ENCODE measurements at places on chromosomes 12 and 14.
A peak's percentile ranks its signal among the peaks of the same experiment; 100 is the strongest.

DNA sequence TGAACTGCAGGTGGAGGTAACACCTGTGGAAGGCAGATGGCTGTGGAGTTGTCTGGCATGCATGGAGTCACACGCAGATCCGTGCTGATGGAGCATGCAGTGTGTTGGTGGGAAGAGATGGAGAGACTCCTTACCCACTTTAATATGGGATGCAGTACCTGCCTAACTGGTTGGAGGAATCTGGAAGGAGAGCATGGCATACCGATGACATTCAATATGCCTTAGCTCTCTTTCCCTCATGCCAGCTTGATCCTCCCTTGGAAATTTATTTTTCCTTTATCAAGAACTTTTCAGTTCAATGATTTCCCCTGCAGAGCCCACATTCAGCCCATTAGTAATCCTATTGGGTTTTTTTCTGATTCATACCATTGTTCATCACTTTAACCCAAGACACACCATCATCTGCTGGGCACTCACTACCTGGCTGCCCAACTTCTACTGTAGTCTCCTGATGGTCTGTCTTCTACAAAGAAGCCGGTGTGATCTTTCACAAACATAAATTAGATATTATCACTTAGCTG lies 25.9 kb upstream of the NR2C1 start:
- DNase-seq, result no peak

DNA sequence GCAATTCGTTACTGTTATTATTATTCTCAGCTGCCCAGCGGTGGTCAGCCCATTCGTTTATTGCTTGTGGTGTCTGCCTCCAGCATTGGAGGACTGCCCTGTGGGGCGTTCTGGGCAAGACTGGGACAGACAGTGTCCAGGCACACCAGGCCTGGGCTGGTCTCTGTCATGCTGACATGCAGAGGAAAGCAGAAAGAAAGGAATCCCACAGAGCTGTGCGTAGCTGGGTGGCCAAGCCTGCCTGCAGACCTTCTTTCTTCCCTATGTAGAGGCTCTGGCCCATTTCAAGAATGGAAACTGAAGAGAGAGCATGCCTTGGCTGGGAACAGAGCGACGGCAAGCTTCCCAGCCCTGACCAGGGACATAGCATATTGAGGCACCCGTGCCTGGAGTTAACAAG lies 525.3 kb upstream of the TBX3 start:
- DNase-seq, result no peak

GRCh38 chr12:94641283-94641682 lies 9.1 kb downstream of the TMCC3 start:
- no peak for DNase-seq

DNA sequence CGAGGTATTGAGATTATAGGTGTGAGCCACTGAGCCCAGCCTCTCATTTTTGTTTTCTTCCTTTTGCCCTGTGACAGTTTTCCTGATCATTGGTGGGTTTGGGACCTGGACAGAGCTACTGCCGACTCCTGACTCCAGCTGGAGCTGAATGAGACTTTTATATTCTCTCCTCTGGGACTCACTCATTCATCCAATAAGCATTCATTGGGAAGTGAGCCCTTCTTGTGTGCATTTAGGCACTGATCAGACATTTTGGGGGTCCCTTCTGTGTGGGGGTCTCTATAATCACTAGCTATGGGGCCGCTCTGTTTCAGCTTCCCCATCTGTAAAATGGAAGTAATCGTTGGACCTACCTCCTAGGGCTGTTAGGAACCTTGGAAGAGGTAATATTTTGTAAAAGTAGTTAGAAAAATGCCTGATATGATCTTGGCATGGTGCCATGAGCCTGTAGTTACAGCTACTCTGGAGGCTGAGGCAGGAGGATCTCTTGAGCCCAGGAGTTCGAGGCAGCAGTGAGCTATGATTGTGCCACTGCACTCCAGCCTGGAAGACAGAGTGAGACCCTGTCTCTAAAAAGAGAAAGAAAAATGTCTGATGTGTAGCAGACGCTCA lies 7.2 kb downstream of the SH2B3 start:
- peak; percentile 44 for DNase-seq

- no peak for DNase-seq
These were observed 38.8 kb upstream of the WSCD2 start for GRCh38 chr12:108090107-108090899.

DNA sequence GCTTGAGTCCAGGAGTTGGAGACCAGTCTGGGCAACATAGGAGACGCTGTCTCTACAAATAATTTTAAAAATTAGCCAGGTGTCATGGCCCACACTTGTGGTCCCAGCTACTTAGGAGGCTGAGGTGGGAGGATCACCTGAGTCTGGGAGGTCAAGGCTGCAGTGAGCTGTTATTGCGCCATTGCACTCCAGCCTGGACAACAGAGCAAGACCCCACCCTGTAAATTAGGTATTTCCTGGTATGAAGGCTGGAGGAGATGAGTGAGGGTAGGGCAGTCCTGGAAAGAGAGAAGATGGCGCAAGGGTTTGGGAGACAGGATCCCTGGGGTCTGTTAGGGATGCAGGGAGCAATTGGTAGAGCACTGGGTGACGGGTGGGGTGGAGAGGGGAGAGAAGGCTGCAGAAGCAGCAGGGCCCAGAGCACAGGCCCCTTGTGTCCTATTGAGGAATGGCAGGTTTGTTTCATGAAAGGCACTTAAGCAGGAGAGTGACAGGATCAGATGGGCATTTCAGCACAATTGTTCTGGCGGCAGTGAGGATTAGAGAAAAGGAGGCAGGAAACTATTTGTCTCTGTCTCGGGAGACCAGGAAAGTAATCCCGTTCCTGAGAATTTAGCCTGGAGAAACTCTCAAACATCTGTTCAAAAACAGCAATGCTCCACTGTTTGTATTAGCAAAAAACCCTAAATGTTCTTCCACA lies 47.2 kb upstream of the KTN1 start:
- no peak for DNase-seq

GRCh38 chr14:106879241-106879640 lies 1352.9 kb downstream of the TMEM121 start:
- DNase-seq, result no peak

DNA sequence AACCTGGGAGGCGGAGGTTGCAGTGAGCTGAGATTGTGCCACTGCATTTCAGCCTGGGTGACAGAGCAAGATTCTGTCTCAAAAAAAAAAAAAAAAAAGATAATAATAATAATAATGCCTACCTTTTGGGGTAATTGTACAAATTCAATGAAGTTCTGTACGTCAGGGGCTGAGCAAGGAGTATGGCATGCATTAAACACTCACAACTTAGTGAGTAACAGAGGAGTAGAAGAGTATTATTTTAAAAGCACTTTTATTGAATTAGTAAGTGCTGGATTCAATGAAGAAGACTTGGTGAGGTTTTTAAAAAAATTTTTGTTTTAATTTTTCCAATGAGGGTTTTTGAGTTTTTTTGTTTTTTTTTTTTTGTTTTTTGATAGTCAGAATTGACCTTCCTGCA lies 783.6 kb upstream of the TBX3 start:
- no peak for DNase-seq

- DNase-seq, result peak; percentile 52
These were observed 10.2 kb upstream of the BHLHE41 start for GRCh38 chr12:26135010-26135420.

GRCh38 chr14:28877923-28878322 lies 111.3 kb downstream of the FOXG1 start:
- DNase-seq, result no peak

DNA sequence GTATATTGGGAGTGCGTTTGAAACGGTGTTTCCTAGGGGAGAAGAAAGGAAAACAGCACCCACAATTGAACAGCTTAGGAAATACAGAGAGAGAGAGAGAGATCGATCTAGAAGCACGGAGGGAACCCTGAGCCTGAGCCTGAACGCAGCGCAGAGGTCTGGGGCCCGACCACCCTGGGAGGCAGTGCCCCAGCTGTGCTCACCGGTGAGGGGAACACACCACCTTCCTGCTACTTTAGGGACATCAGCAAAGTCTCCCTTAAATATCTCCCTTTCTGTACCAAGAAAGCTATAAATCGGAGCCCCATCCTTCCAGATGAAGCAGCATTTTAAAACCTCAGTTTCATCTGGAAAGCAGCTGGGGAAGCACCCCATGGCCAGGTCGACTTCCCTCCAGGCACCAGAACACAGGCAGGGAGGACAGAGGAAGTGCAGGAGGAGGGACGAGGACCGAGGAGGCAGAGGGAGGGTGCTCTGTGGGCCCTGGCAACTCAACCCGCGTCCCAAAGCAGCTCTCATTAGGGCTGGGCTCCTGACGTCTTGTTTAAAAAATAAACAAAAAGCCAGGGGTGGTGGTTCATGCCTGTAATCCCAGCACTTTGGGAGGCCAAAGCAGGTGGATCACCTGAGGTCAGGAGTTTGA lies 12.2 kb downstream of the RIMBP2 start:
- no peak for DNase-seq

GRCh38 chr14:87449016-87449415 lies 544.0 kb downstream of the GALC start:
- no peak for DNase-seq

DNA sequence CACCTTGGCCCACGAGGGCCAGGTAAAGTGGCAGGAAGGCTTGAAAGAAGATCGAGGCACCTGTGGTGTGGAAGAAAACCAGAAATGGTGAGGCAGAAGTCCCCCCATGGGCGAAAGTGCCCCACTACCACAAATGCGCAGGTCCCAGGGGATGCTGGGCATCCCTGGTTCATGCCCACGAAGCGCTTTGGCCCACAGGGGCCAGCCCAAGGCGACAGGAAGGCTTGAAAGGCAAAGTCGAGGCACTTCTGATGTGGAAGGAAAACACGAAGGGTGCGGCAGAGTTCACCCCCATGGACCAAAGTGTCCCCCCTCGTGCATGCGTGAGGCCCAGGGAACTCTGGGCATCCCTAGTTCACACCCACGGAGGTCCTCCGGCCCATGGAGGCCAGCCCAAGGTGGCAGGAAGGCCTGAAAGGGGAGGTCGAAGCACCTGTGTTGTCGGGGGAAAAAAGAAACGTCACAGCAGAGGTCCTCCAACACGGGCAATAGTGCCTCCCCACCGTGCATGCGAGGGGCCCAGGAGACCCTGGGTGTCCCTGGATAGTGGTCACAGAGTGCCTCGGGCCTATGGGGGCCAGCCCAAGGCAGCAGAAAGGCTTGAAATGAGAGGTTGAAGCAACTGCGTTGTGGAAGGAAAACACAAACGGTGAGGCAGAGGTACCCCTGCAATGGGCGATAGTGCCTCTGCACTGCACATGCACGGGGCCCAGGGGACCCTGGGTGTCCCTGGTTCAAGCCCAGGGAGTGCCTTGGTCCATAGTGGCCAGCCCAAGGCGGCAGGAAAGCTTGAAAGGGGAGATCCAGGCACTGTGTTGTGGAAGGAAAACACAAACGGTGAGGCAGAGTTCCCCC lies 373.9 kb downstream of the ALG10 start:
- DNase-seq, result no peak

DNA sequence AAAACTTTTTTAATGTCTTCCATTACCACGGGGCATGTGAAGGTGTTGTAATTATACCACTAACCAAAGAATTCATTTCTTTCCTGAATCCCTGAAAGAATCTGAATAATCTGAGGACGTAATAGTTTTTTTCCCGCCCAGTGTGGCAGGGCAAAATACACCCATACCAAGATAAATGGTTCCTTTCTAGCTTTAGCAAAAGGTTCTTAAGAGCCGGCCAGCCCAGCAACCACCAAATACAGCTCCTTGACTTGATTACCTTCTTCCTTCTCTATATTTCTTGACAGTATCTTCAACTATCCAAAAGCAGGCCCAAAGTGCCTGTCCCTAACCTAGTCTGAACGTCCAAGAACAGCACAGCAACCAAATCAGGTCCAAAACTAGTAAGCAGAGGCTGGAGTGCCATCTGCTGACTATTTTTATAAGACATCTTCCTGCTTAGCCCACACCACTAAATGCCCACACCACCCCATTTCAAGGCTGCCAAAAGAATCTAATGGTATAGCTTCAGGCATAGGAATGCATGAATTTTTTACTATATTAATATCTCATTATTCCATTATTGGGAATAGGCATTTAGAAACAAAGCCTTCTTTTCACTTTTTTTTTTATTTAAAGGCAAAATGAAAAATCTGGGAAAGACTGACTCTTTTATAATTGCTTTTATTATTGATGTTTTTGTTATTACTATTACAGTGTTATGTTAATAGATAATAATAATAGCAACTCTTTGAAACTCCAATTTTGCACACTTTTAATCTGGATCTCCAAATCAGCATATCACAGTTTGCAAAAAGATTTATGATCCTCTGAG lies 524.4 kb downstream of the MED13L start:
- peak; percentile 86 for DNase-seq

DNA sequence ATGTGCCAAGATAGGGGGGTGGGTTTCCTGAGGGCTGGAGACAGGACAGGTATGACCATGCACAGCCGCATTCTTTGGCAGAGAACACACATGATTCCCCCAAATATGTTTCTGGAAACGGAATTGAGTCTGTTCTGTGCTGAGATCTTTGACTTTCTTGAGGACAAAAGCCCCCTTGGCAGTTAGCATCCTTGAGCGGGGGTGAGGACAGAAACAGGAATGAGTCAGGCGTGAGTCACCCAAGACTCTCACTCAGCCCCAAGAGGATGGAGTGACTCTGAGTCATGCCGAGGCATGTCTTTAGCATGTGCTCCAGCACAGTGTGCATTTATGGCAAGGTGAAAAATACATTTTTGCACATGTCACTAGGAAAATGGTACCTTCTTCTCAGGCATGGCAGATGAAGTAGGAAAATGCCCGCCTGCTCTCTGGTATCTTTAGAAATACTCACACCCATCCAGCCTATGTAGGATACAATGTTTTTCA lies 52.1 kb downstream of the DAD1 start:
- peak; percentile 95 for DNase-seq

GRCh38 chr12:129701631-129702101 lies 202.2 kb downstream of the TMEM132D start:
- no peak for DNase-seq

DNA sequence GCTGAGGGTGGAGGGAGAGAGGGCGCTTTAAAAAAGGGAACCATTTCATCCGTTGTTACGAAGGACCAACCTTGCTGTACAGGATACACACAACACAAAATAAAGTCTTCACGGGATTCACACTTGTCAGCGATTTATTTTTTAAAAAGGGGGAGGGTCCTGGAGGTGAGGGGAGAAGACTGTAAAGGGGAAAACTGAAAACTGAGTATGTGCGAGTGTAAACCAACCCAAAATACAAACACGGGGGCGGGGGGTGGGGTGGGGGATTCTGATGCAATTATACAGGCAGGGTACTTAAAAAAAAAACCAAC lies 499 bp upstream of the PRKAG1 start:
- DNase-seq, result no peak

GRCh38 chr12:11863478-11863906 lies 207.2 kb upstream of the BCL2L14 start:
- DNase-seq, result peak; percentile 52

DNA sequence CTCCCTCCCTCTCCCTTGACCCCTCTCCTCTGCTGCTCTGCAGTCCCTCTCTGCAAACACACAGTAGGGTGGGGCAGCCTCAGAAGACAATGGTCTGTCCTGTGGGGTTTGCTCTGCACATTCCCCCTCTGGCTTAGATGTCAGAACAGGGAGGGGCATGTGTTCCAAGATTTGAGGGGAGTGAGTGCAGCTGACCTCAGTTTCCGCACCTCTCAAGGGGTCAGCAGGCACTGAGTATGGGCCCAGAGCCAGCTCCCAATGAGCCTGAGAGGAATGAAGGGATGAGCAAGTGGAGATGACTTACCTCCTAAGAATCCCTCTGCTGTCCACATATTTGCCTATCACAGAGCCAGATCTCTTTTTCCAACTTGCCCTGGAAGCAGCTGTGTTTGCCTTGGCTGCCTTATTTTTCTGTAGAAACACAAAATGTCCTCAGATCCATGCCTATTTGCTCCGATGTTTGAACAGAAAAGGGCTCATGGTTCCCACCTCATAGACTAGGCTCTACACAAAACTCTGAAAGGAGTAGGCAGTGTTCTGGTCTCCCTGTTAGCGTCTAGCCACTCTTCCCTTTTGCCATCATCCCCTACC lies 111.4 kb downstream of the CRACR2A start:
- peak; percentile 44 for DNase-seq
